NCI-H2171 (cell line): ENCODE measurements at places on chromosomes 6 and 20.

- no peak for DNase-seq
Measured at GRCh38 chr6:389622-390021, 1.9 kb upstream of the IRF4 start.

DNA sequence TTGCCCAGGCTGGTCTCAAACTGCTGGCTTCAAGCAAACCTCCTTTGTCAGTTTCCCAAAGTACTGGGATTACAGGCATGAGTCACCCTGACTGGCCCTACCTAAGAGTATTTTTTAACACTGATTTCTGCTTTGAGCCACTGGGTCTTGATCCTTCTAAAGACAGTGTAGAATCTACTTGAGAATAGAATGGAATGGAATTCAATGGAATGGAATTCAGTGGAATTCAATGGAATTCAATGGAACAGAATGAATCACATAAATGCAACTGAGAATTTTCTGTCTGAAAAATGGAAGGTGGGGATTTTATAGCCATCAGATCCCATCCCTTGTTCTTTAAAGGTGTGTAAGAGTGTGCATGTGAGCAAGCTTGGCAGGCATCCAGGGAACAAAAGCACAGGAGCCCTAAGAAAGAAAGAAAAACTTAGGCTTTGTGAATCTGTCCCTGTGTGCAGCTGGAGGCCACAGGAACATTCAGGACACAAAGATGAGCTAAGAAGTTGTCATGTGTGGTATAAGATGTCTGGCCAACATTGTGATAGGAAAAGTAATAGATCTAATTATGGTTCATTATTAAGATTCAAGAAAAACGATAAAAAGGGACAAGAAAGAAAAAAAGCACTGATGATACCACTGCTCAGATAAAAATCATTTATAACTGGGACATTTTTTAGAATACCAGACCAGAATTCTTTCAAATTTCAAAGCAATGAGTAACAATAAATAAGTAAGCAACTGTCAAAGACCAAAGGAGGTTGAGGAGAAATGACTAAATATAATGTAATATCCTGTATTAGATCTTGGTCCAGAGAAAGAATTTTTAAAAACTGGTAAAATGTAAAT, 681.0 kb upstream of the GJE1 start:
- no peak for DNase-seq

DNA sequence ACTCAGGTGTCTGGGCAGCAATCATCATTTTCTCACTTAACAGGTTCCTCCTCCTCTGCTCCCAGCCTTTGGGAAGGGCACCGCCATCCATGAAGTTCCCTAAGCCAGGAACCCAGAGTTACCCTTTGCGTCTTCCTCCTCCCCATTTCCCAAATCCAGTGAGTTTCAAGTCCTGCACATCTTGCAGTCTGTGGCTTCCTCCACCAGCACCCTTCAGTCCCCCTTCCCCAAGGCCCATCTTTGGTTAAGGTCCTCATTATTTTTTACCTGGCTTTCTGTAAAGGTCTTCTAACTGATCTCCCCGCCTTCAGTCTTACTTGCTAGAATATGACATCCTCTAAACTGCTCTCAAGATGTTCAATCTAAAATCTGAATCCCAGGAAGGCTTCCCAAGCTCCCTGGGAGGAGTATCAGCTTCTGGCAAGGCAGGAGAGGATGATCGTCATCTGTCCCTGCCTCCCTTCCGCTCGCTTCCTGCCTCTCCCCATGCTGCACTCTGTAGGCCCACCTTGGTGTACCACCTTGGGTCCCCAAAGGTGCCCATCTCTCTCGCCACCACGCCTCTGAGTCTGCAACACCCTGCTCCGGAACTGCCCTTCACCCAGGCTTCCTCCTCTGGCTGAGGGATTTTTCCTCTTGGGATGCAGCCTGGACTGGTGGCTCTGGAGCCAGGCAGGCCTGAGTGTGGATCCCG, 11.4 kb upstream of the DUSP22 start:
- DNase-seq = no peak

DNA sequence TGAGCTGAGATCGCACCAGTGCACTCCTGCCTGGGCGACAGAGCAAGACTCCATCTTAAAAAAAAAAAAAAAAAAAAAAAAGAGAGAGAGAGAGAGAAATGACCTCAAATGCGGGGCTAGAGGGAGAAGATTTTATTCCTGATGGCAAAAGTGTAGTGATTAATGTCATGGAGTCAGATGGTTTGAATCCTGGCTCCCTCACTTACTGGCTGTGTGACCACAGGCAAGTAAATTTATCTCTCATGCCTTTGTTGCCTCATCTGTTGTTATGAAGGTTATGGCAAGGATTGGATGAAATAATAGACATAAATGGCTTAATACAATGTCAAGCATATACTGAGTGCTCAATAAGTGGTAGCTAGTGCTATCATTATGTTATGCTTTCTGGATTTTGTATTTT, 29.3 kb downstream of the RIN2 start:
- DNase-seq = no peak

DNA sequence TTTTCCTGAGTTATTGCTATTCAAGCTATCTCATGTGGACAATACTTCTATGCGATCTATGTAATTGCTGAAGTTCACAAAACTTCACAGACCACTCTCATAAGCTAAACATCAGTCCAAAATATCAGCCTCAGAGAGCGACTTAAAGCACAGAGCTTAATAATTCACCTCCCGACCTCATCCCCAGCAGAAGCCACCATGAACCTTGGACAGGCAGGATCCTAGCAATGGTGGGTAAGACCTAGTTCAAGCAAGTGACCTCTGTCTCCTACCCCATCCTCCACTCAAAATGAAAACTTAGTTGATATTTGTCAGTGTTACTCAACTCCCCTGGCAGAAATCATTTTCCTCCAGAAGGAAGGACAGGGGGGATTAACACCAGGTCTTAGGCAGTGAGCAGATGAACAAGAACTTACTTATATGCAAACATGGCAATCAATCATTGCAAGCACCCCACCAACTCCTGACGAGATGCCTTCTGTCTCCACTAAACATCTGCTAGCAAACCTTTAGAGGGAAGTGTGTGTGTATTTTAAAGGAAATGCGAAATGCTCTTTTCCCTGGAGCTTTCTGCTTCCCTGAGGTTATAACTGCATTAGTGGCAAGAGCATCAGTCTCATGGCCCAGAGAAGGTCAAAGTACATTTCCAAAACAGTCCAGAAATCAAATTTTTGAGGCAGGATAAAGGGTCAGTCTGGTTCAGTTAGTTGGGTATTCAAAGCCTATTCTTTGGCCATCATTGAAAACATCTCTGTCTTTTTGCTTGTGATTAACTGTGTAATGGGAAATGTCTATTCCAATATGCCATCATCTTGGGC, 90.0 kb downstream of the SLC22A23 start:
- DNase-seq = peak; percentile 19

DNA sequence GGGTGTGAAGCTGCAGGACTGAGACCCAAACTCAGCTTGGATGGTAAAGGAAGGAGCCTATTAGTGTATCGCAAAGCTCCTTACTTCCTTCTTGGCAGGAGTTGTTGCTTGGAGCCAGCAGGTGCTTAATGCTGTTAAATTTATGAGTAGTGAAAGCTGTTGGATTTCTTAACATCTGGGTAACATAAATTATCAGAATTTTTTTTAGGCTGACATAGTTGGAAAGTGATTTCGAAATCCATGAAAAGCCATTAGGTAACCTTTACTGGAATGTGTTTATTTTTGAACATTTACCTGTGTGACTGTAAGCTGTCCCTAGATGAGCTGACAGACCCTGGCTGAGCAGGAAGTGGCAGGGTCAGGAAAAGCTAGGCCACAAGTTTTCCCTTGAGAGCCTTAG, 470.4 kb upstream of the SLC35B3 start:
- DNase-seq = no peak

GRCh38 chr6:33636655-33637054, 15.5 kb downstream of the ITPR3 start:
- DNase-seq = no peak

DNA sequence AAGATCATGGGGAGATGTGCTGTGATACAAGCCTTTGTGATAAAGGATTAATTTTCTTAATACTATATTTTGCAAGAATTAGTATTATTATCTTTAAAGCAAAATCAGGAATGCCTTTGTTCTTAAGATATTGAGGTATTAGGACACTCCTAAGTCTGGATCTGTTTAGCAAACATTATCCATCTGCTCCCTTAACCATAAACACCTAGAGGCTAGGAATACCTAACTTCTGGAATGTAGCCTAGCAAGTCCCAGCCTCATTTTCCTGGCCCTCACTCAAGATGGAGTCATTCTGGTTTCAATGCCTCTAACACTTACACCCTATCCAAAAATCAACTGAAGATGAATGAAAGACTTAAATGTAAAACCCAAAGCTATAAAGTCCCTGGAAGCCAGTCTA, 106.3 kb upstream of the GJE1 start:
- DNase-seq = no peak

GRCh38 chr6:10542213-10542612, 21.1 kb downstream of the GCNT2 start:
- no peak for DNase-seq

DNA sequence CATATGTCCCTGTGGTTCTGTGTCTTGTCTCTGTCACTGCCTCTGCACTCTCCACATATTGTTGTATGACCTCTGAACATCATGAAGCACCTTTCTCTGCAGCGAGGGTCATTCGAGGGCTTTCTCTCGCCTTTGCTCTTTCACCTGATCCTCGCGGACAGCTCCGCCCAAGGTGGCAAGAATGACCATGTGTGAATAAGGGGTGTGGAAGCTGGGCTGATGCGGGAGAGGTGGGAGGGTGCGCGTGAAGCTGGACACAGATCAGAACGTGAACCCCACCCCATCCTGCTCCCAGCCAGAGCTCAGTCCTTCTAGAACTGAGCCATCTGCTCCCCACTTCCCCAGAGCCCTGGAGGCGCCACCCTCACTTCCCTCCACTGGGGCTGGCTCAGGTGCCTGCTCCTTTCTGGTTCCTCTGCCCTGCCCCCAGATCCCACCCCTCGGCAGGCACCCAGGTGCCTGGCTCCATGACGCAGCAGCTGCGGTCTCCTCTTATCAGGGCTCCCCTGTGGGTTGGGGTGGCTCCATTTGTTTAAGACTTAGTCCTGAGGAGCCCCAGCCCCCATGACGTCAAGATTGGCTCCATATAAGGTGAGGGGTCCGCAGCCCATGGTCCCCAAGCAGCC, at the start of gene MUCL3:
Gene MUCL3 (plus strand): TSS at position 613 of the 626 bp plus-strand sequence. CDS start 27 bp downstream, outside the sequence.
- DNase-seq = peak; percentile 26

GRCh38 chr20:1165941-1166340, 18.8 kb downstream of the TMEM74B start:
- DNase-seq = no peak

- no peak for DNase-seq
Measured at GRCh38 chr6:21352131-21352530, 241.4 kb upstream of the SOX4 start.

- peak; percentile 32 for DNase-seq
Measured at GRCh38 chr6:38508894-38509293, 130.8 kb downstream of the BTBD9 start.

DNA sequence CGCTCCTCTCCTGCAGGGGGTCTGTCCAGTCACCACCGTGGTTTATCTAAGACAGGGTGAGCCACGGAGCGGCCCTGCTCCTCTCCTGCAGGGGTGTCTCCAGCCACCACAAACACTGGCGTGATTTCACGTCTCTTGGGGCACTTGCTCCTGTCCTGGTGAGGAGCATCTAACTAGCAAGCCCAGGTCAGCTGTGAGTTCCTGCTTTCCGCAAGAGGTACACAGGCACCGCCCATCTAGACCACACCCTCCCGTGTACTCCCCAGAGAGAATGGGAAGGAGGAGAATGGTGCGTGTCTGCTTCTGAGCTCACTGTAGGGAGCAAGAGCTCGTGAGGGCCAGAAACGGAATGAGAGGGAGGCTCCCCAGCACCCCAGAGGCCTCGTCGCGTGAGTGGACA, 40.7 kb downstream of the DACT2 start:
- DNase-seq = no peak

DNA sequence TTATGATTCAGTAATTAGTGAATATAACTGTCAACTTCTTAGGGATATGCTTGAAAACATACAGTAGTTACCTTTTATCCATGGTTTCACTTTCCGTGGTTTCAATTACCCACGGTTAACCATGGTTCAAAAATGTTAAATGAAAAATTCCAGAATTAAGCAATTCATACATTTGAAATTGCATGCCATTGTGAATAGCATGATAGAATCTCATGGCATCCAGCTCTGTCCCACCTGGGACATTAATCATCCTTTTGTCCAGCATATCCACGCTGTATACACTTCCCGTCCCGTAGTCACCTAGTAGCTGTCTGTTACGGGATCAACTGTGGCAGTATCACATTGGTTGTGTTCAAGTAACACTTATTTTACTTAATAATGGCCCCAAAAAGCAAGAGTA, 781.7 kb upstream of the CITED2 start:
- no peak for DNase-seq

- no peak for DNase-seq
Measured at GRCh38 chr6:102660303-102660702, 1266.8 kb downstream of the GRIK2 start.

DNA sequence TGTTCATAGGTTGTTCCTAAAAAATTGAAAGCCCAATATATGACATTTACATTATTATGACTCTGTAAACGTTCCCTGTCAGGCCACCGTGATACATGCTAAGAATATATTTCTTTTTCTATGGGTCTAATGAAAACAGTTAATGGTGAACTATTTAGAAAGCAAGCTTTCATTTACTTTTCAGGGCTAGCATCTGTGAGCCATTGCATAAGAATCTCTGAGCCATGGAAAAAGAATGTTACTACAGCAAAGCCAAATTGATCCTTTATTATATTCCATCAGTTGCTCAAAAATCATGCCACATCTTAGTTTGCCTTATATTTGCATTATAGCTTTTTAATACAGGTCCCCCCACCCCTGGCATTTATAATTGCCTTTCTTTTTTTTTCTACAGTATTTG, 275.5 kb downstream of the ZFAND3 start:
- no peak for DNase-seq

DNA sequence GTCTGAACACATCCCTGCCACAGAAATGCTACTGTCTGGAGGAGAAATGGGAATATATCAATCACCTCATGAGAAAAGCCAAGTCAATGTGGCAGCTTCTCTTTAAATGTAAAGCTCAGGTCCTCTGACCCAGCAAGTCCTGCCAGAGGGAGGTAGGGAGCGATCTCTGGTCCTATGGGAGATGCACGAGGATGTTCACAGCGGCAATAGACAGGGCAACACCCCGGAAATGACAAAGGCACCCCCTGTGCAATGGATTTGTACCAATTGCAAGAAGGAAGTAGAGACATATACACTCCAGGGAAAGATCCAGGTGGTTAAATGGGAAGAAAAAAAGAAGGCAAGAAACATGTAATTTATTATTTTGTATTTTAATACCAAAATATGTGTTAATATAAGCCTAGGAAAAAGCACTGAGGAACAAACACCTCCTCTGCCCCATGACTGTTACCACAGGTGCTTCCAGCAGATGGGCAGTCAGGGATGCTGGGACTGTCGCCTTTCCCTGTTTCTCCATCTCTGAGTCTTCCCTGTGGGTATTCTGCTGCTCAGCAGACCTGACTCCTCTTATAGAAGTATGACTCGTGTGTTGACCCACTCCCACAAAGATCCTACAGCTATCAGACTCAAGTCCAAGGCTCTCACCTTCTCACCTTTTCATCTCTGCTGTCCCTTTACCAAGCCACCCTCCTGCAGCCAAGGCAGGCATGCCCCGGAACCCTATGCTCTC, 20.8 kb downstream of the ATP9A start:
- DNase-seq = no peak

GRCh38 chr6:54835176-54835575, 11.4 kb upstream of the FAM83B start:
- DNase-seq = no peak
